Mesothelial cell of epicardium (in vitro differentiated cells): ENCODE measurements at places on chromosomes 2 and 18. TPM values are rescaled to one million over a fixed set of nuclear protein-coding genes. Genes with fewer than 3 reads are reported as not detected.

The ABCG8 gene
- total RNA-seq, result not detected in 3 replicates

The POTEC gene
- not detected in 3 replicates for total RNA-seq

The DCAF17 gene
- total RNA-seq, result 21.5 to 23.1 TPM (median 22.4 TPM) in 3 replicates

The STPG4 gene
- total RNA-seq, result 0.27 to 0.52 TPM in 2 of 3 replicates, not detected in the other

The CGREF1 gene
- total RNA-seq, result 1.5 to 3.0 TPM (median 1.8 TPM) in 3 replicates

The SULT1C4 gene
- total RNA-seq, result 16.0 to 17.5 TPM (median 17.5 TPM) in 3 replicates

The CDCA7 gene
- total RNA-seq, result 17.6 to 20.2 TPM (median 18.3 TPM) in 3 replicates

The RMC1 gene
- total RNA-seq, result 18.8 to 20.0 TPM (median 19.4 TPM) in 3 replicates

The PLEKHH2 gene
- 11.3 to 12.0 TPM (median 11.8 TPM) in 3 replicates for total RNA-seq

The PDK1 gene
- total RNA-seq, result 42.3 to 48.0 TPM (median 46.2 TPM) in 3 replicates

The NGEF gene
- total RNA-seq, result 0.51 to 1.3 TPM (median 1.3 TPM) in 3 replicates

The PFN4 gene
- 1.2 to 1.6 TPM (median 1.3 TPM) in 3 replicates for total RNA-seq

The TEKT4 gene
- not detected in 3 replicates for total RNA-seq

The TWIST2 gene
- 17.8 to 19.6 TPM (median 18.6 TPM) in 3 replicates for total RNA-seq

The IL18RAP gene
- total RNA-seq, result not detected in 3 replicates

The FBXO36 gene
- total RNA-seq, result 5.1 to 6.2 TPM (median 5.5 TPM) in 3 replicates

The TGFA gene
- 0.77 to 0.96 TPM (median 0.78 TPM) in 3 replicates for total RNA-seq

The NDUFAF7 gene
- total RNA-seq, result 26.5 to 31.3 TPM (median 27.0 TPM) in 3 replicates

The SPATS2L gene
- total RNA-seq, result 78.6 to 84.8 TPM (median 83.7 TPM) in 3 replicates

The CCDC68 gene
- total RNA-seq, result not detected in 3 replicates

The DLGAP1 gene
- 4.6 to 5.1 TPM (median 4.9 TPM) in 3 replicates for total RNA-seq

The TAF1B gene
- total RNA-seq, result 28.2 to 33.1 TPM (median 28.9 TPM) in 3 replicates

The CFC1 gene
- total RNA-seq, result not detected in 3 replicates

The LCLAT1 gene
- 19.6 to 23.2 TPM (median 21.2 TPM) in 3 replicates for total RNA-seq

The CDKL4 gene
- 0.60 to 1.5 TPM (median 1.0 TPM) in 3 replicates for total RNA-seq

The CNRIP1 gene
- total RNA-seq, result 4.9 to 5.6 TPM (median 5.2 TPM) in 3 replicates

The EN1 gene
- total RNA-seq, result 17.7 to 18.3 TPM (median 17.9 TPM) in 3 replicates

The GPR39 gene
- total RNA-seq, result 0.07 to 0.47 TPM (median 0.31 TPM) in 3 replicates

The CRYGD gene
- not detected in 3 replicates for total RNA-seq

The ASB18 gene
- total RNA-seq, result not detected in 3 replicates

The SLC38A11 gene
- 0.54 to 0.71 TPM (median 0.59 TPM) in 3 replicates for total RNA-seq

The GAREM2 gene
- 25.0 to 27.5 TPM (median 26.4 TPM) in 3 replicates for total RNA-seq

The PLCD4 gene
- 1.0 to 1.5 TPM (median 1.3 TPM) in 3 replicates for total RNA-seq

The CD8B2 gene
- not detected in 3 replicates for total RNA-seq

The CCDC85A gene
- 1.8 to 2.2 TPM (median 1.9 TPM) in 3 replicates for total RNA-seq

The MYO3B gene
- total RNA-seq, result 8.9 to 9.1 TPM (median 9.1 TPM) in 3 replicates

The HAUS1 gene
- 47.3 to 51.5 TPM (median 49.0 TPM) in 3 replicates for total RNA-seq

The PDE1A gene
- 1.2 to 1.9 TPM (median 1.6 TPM) in 3 replicates for total RNA-seq
